ENCODE measurements at places on chromosomes 7 and 10.
A peak's percentile ranks its signal among the peaks of the same experiment; 100 is the strongest.

- no peak for DNase-seq
These were observed 2.3 kb downstream of the CREB3L2 start for GRCh38 chr7:137999496-138000080.

DNA sequence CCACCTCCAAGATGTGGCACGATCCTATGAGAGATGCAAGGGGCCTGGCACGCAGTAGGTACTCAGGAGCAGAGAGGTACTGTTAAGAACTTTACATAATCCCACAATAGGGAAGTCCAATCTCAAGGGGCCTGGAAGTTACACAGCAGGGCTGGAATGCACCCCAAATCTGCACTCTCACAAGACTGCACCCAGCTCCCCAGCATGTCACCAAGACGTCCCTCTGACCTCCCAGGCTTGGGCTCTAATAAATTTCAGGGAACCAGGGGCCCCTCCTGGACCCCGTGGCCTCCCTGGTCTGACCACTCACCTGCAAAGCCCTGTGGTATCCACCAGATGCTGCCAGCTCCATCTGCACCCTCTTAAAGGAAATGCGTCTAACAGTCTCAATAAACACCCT lies 94.9 kb downstream of the OAT start:
- DNase-seq, result no peak

- DNase-seq, result no peak
These were observed 297.8 kb upstream of the ZNF32 start for GRCh38 chr10:43946445-43946844.

DNA sequence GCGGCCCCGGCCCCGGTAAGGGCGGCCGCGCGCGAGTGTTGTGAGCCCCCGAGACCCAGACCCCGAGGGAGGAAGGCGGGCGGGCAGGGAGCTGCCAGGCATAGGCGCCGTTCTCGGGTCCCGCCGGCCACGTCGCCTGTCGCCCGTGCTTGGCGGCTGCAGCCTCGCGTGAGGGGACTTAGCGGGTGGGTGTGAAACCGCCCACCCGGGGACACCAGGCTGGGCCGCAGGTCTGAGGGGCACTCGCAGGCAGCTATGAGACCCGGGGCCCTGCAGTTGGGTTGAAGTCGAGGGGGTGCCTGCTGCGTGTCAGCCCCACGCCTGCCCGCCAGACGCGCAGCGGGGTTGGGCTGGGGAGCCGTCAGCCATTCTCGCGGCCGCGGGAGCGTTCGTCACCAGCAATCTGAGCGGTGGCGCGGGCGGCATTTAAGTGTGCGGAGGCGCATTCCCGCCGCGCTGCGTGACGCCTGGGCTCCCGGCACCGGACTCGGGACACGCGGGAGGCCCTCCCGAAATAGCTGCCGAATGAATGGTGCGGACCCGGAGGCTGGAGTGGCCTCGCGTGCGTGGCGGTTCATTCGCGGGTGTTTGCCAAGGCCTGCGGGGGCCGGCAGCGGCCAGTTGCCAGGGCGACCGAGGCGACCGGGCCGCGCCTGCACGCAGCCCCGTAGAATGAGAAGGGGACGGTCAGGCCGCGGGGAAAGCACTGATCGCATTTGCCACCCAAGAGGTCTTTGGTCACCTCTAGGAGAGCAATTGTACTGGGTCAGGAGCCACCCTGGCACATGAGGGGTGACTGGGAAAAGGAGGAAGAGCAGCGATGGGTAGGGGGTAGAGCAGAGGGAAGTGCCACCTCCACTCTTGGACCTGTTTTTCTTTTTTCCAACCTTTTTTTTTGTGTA lies 750 bp downstream of the ZNF398 start:
- DNase-seq, result peak; percentile 68

GRCh38 chr7:142468871-142469665 lies 211.2 kb upstream of the PRSS58 start:
- no peak for DNase-seq

Data from stimulated activated CD4-positive, alpha-beta T cell treated with anti-CD3 and anti-CD28 coated beads, Interleukin-4, amount 100 ng/mL, for 4 hours (primary cell).